T-helper 1 cell treated with Interleukin-12 subunit alpha and Interleukin-12 subunit beta and Interleukin-4 antibody, amounts not matched to agents 30 ng/mL and 1 ng/mL, for 36 hours (primary cell): ENCODE measurements at places on chromosomes 7 and 10. TPM values are rescaled to one million over a fixed set of nuclear protein-coding genes. Genes with fewer than 3 reads are reported as not detected.

Gene SFRP5
- total RNA-seq, result not detected in 2 replicates

Gene CD36
- total RNA-seq, result not detected in 2 replicates

Gene RBP3
- total RNA-seq, result not detected in 2 replicates

Gene PNLIP
- total RNA-seq, result not detected in 2 replicates

Gene GIMAP8
- 54.3 and 54.5 TPM in 2 replicates for total RNA-seq

Gene HOXA10
- total RNA-seq, result not detected in 2 replicates

Gene CAV2
- total RNA-seq, result not detected in 2 replicates

Gene TMEM270
- total RNA-seq, result not detected in 2 replicates

Gene CCDC172
- total RNA-seq, result not detected in 2 replicates

Gene AOAH
- 20.8 and 28.1 TPM in 2 replicates for total RNA-seq

Gene DNAJC9
- total RNA-seq, result 47.2 and 47.6 TPM in 2 replicates
